EH (cell line): ENCODE measurements at places on chromosomes 11 and 22.

GRCh38 chr11:84193706-84194105 lies 907.5 kb upstream of the CCDC90B start:
- DNase-seq: no peak

- DNase-seq: peak; percentile 73
Measured at GRCh38 chr22:45210991-45211390, 29.7 kb downstream of the KIAA0930 start.

DNA sequence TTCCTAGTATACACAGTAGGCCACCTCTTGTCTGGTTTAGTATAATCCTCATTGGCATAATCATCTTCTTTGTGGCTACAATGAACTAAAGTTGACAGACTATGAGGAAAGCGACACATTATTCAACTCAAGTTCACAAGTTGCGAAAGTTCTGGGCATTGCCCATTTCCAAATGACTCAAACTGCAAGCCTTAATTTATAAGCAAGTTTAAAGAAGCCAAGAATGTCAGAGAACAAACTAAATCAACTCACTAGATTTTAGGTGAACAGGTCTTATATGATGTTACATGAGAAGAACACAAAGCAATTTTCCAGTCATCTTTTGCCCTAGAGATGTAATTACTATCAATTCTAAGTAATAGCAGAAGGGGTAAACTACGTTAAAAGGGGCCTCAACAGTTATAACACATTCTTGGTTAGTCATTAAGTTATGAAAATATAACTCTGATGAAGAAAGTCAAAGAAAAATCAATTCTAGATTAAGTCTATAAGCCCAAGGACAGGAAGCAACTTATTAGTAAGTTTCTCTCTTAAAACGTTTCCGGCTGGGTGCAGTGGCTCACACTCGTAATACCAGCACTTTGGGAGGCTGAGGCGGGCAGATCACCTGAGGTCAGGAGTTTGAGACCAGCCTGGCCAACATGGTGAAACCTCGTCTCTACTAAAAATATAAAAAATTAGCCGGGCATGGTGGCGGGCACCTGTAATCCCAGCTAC lies 21.5 kb downstream of the PICALM start:
- DNase-seq: peak; percentile 69

DNA sequence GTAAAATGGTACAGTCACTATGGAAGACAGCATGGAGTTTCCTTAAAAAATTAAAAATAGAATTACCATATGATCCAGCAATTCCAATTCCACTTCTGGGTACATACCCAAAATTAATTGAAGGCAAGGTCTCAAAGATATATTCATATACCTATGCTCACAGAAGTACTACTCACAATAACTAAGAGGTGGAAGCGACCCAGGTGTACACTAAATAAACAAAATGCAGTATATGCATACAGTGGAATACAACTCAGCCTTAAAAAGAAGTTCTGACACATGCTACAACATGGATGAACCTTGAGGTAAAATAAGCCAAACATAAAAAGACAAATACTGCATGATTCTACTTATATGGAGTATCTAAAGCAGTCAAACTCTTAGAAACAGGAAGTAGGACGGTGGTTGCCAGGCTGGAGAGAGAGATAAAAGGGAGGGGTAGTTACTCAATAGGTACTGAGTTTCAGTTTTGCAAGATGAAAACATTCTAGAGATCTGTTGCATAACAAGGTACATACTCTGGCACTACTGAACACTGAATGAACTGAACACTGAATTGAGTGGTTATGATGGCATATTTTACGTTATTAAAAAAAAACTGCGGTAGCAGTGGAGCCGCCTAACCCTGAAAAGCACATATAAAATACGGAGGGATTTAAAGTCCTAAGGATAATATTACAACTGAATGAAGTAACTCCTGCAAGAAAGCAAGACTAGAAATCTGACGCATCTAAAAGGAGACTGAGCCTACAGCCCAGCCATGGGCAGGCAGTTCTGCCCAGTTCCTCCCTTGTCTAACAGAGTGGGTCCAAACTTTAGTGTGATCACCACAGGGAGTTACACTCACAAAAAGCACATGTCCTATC lies 12.8 kb downstream of the DGCR2 start:
- peak; percentile 45 for DNase-seq

- no peak for DNase-seq
Measured at GRCh38 chr11:13831696-13832095, 130.8 kb upstream of the SPON1 start.

GRCh38 chr22:43241138-43241597 lies 54.2 kb upstream of the TTLL12 start:
- no peak for DNase-seq

DNA sequence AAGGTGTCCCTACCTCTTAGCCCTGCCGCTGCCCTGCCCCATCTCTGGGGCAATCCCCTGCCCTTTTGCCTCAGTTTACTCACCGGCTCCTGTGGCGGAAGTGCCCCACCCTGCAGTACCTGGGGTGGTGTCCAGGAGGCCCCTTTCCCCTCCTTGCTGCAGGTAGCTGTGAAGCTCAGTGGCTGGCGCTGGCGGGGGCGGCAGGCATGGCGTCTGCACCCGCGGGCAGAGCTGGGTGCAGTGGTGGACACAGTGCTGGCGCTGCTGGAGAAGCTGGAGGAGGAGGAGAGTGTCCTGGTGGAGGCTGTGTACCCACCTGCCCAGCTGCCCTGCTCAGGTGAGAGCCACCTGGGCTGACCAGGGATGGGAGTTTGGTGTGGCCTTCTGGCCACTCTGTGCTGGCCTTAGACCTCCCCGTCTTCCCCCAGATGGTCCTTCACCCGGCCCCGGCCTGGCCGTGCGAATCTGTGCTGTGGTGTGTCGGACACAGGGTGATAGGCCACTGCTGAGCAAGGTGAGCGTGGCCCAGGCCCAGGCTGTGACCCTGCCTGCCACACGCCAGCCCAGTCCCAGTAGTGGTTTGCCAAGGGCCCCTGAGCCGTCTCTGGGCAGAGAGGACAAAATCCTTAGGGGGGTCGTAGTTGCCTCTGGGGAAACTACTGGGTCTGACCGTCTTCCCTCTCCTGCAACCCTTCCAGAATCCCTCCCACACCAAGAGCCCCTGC lies 4.0 kb downstream of the CARNS1 start:
- no peak for DNase-seq

- DNase-seq: peak; percentile 69
Measured at GRCh38 chr11:126817096-126817495, 183.5 kb downstream of the KIRREL3 start.

DNA sequence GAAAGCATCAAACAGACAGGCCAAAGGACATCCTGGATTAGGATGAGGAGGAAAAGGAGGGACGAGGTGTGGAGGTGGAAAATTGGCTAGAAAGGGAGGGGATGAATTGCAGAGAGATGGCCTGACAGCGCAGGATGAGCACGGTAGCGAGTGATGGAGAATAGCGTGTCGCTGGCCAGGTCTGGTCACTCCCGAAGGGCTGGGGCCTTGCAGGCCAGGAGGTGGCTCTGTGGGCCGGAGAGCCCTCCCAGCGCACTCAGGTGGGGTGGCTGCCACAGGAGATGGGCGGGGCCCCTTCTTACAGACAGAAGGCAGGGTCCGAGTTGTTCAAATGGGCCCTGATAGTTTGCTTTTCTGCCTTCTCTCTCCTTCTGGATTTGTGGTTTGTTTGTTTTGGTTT lies 37.1 kb upstream of the THY1 start:
- no peak for DNase-seq

GRCh38 chr11:67160872-67161783 lies 42.1 kb downstream of the KDM2A start:
- peak; percentile 37 for DNase-seq

- DNase-seq: peak; percentile 55
Measured at GRCh38 chr11:66479394-66480116, 679 bp upstream of the DPP3 start.

DNA sequence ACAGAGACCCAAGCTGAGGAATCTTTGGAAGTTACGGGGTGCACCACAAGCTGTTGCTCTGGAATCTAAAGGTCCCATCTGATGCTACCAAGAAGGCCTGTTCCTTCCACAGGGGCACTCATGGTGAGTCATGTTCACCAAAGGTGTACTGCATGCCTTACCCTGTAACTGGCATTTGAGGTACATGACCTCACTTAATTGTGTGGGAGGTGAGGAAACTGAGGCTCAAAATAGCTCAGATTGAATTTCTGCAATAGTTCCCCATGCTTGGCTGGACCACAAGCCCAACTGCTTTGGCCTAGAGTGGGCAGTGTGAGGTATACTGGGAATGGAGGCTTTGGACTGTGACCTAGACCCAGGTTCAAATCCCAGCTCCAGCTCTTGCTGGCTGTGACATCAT lies 8.2 kb downstream of the MTFP1 start:
- DNase-seq: no peak

GRCh38 chr11:6755303-6755952 lies 16.3 kb downstream of the OR2AG2 start:
- peak; percentile 47 for DNase-seq

DNA sequence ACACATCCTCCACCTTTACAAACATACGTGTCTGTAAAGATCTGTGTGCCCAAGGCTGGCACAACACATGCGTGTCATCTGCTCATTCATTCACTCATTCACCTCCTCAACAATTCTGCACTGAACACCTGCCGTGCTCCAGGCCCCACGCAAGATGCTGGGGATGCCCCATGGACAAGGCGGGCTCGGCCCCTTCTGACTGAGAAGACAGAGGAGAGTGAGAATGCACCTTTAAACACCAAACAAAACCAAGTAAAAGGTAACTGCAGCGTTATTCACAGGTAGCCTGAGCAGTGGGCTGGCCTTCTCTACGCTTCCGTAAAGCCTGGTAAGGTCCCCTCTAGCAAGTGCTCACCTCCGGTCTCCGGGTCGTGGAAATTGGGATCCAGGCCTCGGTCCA lies 142.8 kb downstream of the SHANK2 start:
- no peak for DNase-seq

GRCh38 chr22:43848366-43849171 lies 13.7 kb downstream of the SULT4A1 start:
- DNase-seq: peak; percentile 20

GRCh38 chr22:32692371-32692770 lies 109.1 kb upstream of the TIMP3 start:
- no peak for DNase-seq

GRCh38 chr11:80846979-80847378 lies 1406.1 kb upstream of the TENM4 start:
- DNase-seq: no peak

- no peak for DNase-seq
Measured at GRCh38 chr22:50016308-50016987, 3.9 kb upstream of the IL17REL start.

GRCh38 chr11:102799681-102800340 lies 1.9 kb upstream of the MMP1 start:
- DNase-seq: peak; percentile 84

- DNase-seq: peak; percentile 74
Measured at GRCh38 chr22:29772170-29772641, 5.0 kb downstream of the UQCR10 start.

DNA sequence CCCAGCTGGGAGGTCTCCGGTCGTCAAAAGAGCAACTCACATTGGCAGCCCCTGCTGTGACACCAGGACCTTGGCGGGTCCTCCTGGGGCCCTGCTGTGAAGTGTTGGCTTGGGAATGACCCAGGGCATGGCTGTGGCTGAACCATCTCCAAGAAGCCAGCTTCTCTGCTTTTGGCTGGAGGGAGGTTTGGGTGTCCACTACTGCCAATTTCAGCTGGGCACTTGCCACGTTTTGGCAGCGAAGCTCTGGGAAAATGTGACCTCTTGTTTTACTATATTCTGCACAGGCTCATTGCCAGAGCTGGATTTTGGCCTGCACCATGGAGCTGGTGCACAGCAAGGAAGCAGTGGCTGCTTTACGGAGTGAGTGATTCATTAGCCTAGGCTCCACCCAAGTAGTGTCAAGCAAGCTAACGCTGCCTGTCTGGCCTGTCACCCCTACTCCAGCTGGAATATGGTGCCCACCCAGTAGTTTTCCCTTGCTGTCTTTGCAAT lies 24.3 kb upstream of the SMCO4 start:
- peak; percentile 52 for DNase-seq

GRCh38 chr22:44775862-44776261 lies 23.5 kb downstream of the ARHGAP8 start:
- DNase-seq: no peak

GRCh38 chr22:39244496-39245129 lies at the start of gene PDGFB:
Gene PDGFB (minus strand): TSS chr22:39244982. CDS start chr22:39243963, 1,019 bp downstream.
- DNase-seq: no peak

DNA sequence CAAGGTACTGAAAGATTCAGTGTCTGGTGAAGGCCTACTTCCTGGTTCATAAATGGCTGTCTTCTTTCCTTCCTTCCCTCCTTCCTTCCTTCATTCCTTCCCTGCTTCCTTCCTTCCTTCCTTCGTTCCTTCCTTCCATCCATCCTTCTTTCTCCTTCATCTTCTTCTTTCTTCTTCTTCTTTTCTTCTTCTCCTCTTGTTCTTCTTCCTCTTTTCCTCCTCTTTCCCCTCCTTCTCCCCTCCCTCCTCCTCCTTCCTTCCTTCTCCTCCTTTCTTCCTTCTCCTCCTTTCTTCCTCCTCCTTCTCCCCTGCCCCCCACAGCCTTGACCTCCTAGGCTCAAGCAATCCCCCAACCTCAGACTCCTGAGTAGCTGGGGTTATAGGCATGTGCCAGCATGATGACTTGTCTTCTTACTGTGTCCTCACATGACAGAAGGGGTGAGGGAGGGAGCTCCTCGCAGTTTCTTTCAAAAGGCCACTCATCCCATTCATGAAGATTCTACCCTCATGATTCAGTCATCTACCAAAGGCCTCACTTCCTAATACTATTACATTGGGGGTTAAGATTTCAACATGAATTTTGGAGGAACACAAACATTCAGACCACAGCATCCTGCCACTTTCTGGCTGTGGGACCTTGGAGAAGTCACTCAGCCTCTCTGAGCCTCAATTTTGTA lies 22.6 kb upstream of the CCDC134 start:
- no peak for DNase-seq

- DNase-seq: no peak
Measured at GRCh38 chr11:134559602-134559962, 147.5 kb upstream of the B3GAT1 start.

DNA sequence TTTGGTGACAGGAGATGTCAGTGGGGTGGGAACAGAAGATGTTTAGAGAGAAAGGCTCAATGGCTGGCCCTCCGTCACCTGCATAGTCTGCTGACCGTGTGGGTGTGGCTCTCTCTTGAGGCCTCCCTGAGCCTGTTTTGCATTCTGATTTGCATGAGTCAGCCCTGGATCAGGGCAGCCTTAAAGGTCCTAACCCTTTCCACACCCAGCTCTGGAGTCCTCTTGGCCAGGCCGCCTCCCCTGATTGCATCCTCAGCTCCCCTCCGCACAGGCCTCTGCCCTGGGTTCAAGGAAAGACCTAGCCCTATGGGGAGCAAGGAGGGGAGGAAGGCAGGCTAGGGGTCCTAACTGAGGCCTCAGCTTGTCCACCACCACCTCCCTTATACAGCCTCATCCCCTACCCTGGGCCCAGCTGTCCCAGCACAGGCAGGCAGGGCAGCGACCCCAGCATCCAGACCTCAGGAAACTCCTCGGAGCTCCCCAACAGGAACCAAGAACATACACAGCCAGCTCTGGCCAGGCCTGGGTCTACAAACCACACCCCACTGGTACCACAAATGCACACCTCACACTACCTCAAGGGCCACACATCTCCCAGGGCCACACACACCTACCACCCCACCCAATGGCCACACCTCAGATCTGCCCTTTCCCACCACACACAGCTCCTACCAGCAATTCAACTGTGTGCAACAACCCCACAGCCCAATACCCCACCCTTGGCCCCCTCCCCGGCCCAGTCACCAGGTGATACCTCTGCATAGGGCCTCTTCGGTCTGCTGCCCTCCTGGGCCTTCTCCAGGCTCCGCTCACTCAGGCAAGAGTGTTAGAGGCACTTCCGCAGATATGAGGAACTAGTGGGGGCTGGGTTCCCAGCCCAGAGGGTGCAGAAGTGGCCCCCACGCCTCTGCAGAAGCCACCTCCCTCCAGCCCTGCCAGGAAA lies 13.7 kb downstream of the ARAP1 start:
- DNase-seq: peak; percentile 45
